ENCODE measurements at places on chromosomes 4 and X. TPM values are rescaled to one million over a fixed set of nuclear protein-coding genes. Genes with fewer than 3 reads are reported as not detected.

DNA sequence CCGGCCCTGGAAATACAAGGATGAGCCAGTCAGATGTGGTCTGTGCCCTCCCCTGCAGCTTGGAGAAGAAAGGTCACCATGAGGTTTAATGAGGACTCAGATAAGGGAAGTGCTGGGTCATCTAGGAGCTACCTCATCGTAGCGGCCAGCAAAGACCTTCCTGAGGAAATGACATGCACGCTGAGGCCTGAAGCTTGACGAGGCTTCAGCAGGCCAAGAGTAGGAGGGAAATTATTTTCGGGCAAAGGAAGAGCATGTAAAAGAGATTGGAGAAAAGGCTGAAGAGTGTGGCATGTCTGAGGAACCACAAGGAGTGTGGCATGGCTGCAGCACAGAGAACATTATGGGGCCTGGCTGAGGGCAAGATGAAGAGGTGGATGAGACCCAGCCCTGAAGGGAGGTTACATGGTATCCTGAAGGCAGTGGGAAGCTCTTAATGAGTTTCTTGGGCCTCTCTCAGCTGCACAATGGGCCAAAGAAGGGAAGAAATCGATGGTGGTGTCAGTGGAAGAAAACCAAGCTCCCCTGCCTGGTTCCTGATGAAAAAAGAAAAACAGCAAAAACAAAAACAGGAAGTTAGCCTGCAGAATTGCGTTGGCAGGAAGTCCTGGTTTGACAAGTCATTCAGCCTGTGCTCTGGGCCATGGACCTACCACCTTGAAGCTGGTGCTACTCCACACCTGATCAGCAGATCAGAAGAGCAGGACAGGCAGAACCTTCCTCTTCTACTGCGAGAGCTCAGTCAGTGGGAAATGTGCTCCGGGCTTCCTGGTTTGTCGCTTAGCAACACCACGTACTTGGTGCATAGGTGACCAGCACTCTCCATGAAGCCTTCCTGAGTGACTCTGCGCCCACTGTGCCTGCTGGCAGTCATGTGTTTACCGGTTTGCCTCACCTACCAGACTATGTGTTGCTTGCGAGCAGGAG, 134.5 kb upstream of the KLF3 start:
- DNase-seq: no peak

- peak; percentile 41 for DNase-seq
Measured at GRCh38 chr4:113368056-113368455, 318.6 kb downstream of the ANK2 start.

DNA sequence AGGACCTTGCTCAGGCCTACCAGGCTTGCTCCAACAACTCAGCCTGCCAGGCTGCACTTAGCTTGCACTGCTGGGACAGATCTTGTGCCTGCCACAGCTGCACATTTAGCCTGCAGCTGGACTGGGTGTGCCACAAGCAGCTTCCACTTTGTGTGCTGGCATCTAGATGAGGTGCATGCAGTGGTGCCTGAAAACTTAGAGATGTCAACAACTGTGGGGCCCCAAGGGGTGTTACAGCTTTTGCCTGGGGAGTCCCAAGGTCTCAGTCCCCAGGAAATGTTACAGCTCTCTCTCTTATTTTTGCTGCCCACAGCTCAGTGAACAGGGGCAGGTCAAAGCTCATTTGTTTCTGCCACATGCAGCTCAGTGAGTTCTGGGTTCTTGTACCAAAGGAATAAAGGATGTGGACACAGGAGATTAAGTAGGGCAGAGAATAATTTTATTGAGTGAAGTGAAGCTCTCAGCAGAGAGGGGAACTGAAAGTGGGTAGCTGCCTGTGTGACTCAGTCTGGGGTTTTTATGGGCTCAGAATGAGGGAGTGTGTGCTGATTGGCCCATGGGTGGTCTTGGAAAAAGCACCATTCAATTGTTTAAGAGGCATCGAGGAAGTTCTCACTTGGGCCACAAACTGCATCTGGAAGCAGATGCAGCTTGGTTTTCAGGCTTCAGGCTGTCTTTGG, 828.3 kb downstream of the TECRL start:
- no peak for DNase-seq

DNA sequence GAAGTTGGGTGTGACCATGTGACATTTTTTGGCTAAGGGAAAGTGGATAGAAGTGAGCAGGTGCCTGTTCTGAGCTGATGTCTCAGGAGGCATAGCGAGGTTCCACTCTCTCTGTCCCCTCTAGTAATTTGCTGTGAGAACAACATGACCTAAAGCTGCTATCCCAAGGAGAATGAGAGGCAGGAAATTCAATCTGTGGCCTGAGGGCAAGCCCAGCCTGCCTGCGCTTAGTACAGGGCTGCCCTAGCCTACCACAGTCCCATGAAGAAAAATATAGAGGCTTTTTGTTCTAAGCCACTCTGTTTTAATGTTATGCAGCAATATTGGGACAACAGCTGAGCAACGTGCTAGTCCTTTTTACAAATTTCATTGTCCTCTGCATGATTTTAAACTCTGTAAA, 193.1 kb downstream of the LDB2 start:
- DNase-seq: no peak

- DNase-seq: no peak
Measured at GRCh38 chrX:6909396-6909795, 238.1 kb upstream of the STS start.

DNA sequence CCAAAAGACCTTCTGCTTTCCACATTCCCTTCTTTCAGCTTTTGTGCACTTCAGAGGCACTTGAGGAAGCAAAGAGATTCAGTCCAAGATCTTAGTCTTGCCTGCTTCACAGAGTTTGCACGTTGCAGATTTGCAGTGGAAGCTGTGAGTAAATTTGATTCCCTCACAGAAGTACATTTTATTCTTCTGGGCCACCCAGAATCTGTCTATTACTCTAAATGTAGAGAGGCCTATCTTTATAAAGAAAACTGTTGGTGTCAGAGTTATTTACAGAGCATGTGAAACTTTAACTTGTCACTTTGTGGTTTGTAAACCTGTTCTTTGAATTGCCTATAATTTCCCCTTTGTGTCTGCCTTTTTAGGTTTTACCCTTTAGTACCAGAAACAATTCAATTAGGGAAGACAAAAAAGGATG, 15.5 kb downstream of the SPRY1 start:
- DNase-seq: no peak

- DNase-seq: no peak
Measured at GRCh38 chrX:41419082-41419481, 28.1 kb upstream of the NYX start.

DNA sequence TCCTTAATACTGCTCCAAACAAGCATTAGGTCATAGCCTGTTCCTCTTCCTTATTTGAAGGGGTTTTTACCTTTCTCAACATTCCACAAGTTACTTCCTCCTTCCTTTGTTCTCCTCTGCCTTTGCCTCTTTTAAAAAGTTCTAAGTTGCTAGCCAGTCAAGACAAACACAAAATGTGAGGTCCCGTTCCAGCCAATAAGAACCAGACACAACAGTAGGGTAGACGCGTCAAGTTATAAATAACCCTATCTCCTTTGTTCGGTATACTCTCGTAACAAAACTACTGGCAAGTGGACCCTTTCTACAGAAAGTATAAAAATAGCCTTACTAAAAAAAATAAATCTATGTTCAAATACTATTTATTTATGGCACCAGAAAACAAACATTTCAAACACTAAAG, 6.3 kb upstream of the ACE2 start:
- DNase-seq: no peak

GRCh38 chr4:187484186-187484585, 511.4 kb upstream of the ZFP42 start:
- no peak for DNase-seq

DNA sequence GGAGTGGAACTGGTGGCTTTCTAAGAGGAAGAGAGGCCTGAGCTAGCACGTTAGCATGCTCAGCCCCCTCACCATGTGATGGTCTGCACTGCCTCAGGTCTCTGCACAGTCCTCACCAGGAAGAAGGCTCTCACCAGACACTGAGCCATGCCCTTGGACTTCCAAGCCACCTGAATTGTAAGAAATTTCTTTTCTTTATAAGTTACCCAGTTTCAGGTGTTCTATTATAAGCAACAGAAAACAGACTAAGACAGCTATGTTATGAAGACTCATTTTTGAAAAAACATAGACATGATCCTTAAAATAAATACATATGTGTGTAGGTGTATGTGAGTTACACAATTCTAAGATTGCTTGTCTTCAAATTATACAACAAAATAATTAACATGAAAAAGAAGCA, 74.7 kb downstream of the CEP44 start:
- DNase-seq: no peak

DNA sequence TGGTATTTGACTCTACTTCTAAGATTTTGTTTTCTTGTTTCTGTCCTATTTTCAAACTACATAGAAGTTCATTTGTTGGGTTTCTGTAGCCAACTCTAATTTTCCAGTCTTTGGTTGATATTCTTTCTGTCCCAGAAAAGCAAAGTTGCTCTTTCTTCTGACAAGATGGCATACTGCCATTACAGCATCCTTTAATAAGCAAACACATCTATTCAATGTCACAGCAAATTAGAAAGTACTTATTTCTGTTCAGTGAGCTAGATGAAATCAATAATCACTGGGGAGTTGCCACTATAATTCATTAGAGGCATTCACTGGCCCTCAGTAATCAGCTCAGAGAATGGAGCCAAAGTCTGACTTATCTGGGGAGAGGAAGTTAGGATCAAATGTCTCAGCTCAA, 1258.0 kb upstream of the IGFBP7 start:
- DNase-seq: no peak

- DNase-seq: no peak
Measured at GRCh38 chr4:39682138-39682537, 15.8 kb upstream of the UBE2K start.

DNA sequence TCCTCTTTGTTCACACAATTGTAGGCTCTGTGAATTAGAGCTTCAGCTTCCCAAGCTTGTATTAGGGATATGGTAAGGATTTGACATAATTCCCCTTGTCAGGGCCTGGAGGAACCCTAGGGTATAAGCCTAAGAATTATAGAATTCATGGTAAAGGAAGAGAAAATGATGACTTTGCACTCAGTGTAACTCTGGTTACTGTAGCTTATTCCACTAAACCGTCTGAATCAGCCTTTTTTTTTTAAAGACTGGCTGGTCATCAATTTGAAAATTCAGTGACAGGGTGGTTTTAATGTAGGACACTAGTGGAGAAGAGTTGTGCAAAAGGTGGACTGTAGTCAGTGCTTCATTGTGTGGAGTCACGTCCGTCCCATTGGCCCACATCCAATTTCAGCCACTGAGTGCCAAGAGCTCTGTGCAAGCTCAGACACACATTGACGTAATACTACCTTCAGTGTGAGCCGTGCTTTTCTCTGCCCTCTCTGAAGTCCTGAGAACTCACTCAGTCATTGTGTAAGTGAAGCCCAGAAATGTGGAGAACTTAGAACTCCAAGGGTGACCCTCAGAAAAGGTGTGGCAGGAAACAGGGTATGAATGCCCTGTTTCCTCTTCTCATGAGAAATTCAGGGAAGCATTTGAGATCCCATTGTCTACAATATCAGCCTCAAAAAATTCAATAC, 449.8 kb downstream of the C4orf33 start:
- peak; percentile 78 for DNase-seq

DNA sequence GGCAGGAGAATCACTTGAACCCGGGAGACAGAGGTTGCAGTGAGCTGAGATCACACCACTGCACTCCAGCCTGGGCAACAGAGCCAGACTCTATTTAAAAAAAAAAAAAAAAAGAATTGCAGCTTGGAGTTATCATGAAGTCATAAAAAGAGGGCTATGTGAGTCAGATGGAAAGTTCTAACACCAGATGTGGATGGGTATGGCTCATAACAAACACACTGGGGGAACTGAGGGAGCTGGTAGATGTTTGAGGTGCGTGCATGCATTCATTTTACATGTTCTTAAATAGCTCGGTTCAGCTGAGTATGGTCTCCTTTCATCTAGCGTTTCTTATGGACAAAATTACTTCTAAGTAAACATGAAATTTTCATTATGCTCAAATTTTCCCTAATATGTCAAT, 11.7 kb downstream of the TRMT2B start:
- DNase-seq: no peak

DNA sequence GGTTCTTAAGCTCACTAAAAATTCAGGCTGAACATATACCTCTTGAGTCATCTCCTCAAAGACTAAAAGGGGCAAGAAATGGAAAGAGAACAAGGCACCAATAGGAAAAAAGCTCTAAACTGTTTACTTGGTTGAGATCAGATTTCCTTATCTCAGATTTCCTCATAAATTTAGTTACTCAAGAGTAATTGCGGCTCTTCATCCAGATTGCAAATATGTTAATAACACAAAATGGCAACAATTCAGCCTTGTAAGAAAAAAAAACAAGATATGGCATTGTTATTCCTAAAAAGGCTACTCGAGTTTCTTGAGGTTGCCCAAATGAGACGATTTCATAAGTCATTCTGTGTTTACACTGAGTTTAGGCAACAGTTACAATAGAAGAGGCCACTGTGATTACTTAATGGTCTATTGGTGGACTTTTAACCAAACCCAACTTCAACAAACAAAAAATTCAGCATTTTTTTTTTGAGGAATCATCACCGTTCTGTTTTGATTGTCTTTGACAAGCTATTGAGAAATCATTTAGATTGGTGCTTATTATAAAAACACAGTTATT, 97.9 kb upstream of the PDHA1 start:
- DNase-seq: peak; percentile 4

DNA sequence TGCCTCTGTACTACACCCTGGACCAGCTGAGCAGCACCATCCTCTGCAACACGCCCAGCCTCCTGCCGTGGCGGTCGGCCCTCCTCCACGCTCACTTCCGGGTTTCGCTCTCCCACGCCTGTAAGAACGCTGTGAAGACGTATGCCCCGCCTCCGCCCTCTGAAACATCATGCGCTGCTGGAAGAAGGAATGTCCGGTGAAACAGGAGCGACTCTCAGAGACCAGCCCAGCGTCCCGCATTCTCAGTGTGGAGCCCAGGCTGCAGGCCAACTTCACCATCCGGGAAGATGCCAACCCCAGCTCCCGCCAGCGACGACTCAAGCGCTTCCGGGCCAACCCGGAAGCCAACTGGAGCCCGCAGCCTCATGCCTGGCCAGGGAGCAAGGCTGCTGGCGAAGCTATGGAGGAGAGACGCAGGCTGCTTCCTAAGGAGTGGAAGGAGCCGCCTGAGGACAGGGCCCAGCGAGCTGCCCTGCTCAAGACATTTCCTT, 186.1 kb upstream of the SLITRK2 start:
- no peak for DNase-seq

- DNase-seq: no peak
Measured at GRCh38 chr4:142701017-142701416, 145.1 kb downstream of the INPP4B start.

DNA sequence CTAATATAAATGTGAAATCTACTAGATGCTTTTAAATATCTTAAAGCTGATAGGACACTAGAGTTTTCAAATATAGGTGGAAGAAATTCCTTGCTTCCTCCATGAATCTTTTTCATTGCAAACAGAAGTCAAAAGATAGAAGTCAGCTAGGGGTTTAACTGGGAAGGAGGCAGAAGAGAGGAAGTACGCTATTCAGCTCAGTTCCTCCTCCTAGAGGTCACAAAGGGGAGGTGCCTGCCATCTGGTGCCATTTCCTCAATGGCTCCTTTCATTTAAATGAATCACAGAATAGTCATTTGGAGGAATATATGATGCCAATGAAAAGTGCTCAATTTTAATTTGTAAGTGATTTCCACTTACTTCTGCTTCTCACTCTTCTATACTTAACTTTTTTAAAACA, 8.5 kb downstream of the COL25A1 start:
- no peak for DNase-seq

Gene CXorf49
- not detected for total RNA-seq

Gene SLAIN2
- 9.6 TPM for total RNA-seq

Gene DDX53
- not detected for total RNA-seq

Gene RAB39B
- total RNA-seq: 1.6 TPM

Gene SPRY1
- 44.2 TPM for total RNA-seq

Gene MAGEA10
- total RNA-seq: not detected

Gene PSMD10
- 80.8 TPM for total RNA-seq

Measured in fibroblast of the aortic adventitia (primary cell).